ENCODE measurements at places on chromosomes 1 and 21.

- no peak for DNase-seq
Measured at GRCh38 chr1:54807756-54808155, 6.6 kb upstream of the TTC22 start.

DNA sequence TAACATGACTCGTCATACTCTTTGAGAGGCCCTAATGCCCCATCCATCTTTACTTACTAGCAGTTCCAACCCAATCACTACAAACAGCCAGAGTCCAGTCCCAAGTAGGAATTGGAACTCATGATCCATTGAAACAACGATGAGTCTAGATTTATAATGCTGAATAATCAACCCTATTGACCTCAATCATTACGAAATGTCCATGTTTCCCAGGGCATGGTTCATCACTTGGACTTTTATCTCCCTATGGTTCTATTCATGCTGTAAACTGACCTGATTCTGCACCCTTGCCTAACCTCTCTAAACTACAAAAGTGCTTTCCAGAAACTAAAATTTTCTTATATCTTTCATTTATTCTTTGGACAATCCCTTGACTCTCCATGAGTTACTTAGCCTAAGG, 840.0 kb upstream of the B3GALT2 start:
- DNase-seq = no peak

DNA sequence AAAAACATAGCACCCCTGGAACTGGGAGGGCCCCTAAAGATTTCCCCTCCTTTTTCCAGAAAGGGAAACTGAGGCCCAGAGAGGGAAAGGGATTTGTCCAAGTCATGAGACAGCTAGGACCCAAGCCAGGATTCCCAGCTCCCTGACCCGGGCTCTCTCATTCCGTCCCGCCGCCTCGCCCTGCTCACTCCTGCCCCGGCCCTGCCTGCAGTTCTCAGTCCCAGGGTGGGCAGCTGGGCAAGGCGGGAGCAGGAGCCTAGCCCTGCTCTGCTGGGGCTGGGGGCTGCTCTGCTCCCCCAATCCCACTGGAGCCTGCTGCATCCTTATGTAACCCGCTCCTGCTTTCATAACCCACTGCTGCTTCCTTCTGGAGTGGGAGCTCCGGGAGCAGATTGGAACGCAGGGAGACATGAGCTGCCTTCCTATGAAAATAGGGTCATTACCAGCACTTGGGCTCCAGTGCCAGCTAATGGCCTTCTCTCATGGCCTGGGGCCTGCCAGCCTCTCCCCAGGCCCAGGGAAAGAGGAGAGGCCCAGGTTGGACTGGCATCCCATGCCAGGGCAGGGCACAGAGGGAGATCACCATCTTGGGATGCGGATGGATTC, 84.5 kb downstream of the CAMK2N1 start:
- no peak for DNase-seq

GRCh38 chr21:16590186-16590585, 860.4 kb downstream of the USP25 start:
- DNase-seq = no peak

DNA sequence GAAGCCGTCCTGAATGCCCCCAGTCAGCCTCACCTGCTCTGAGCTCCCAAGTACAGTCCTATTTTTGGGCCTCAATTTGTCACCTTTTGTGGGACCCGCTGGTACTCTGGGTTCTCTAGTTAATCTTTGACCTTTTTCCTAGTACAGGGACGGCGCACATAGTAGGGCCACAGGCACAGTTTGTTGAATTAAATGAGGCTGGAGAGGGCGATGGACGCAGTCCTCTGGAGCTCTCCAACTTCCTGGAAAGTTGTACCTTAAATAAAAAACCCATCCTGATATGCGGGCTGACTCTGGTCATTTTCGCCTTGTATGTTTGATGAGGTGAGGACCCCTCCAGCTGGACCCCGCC, 4.8 kb downstream of the FAM110D start:
- no peak for DNase-seq

All from kidney capillary endothelial cell (primary cell).